Amygdala (tissue), 56 donors: ENCODE measurements at places on chromosomes 4 and X.

DNA sequence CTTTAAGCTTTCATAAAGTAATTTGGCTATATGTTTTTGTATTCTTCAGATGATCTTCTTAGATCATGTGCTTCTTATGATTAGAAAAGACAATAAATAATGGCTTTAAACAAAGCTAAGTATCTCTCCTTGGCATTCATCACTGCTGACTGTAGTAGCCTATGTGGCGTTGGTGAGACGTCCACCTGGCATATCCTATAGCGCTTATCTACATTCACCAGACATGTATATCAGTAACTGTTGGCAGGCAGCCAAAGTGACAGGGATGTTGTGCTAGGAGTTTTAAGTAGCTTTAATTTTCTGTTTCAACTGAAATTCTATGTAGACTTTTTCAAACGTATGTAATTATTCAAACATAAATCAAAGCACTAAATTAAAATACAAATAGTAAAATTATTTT, 276.4 kb downstream of the IL15 start:
- no peak for DNase-seq

- DNase-seq, result no peak
These were observed 38.2 kb downstream of the FAM114A1 start for GRCh38 chr4:38905652-38906385.

DNA sequence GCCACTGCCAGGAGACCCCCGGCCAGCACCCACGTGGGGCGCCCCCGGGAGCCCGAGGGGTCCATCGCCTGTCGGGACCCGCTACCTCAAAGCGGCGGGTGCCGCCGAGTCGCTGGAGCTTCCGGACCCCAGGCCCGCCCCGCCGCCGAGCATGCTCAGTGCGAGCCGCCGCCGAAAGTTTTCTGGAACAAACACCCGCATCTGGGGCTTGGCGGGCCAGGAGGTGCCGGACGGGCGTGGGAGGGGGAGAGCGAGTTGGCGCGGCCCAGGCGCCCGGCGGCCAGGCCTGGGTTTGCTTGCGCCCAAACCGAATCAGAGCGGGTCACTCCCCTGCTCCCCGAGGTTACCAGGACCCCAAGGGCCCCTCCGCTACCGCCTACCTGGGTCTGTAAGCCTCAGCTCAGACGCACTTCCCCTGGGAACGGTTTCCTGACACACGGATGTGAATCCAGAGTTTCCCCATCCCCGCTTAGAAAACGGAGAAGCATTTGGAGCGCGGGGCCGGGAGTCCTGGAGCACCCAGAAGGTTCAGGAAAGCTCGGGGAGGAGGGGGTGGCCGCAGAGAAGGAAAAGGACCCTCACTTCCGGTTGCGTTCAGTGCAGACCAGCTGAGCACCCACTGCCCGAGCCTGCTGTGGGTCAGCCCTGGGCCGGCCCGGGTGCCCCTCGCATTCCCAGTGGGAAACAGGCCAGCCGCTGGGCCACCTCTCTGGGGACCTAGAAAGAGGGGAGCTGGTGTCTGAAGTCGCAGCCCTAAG, at the start of gene EVC2:
Gene EVC2, minus strand, starts transcription at position 111 of the 758 bp plus-strand sequence. Its CDS starts 46 bp downstream, at position 65.
- no peak for DNase-seq

DNA sequence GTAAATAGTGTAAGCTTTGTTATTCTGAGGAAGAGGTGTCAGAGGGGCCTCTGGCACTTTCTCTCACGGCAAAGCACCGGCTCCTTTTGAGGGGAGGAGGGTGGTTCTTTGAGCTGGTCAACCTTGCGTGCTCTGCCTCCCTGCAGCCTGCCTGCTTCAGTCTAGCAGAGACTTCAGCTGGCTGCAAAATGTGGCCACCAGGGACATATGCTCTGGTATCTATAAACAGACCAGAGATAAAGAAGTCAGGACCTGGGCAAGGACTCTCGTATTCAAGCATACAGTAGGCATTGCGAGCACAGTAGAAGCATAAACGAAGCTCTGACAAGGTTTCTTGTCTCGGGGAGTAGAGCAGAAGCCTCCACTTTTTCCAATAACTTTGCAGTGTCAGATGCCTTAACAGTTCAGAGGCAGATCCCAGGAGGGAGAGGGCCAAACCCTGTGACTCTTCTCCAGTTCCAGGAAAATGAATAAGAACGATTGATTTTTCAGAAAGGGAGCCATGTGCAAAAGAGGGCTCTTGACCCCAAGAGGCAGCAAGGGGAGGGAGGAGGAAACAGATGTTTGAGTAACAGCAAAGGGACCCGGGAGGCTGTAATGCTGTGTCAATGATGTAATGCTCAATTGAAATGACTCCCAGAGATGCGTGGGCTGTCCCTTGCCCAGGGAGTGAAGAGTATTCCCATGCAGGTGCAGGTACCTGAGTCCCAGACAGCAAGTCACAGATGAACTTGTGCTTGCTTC, 57.9 kb upstream of the TEX13D start:
- DNase-seq, result no peak

- no peak for DNase-seq
These were observed 1.0 kb downstream of the LAMP2 start for GRCh38 chrX:120468071-120468470.

DNA sequence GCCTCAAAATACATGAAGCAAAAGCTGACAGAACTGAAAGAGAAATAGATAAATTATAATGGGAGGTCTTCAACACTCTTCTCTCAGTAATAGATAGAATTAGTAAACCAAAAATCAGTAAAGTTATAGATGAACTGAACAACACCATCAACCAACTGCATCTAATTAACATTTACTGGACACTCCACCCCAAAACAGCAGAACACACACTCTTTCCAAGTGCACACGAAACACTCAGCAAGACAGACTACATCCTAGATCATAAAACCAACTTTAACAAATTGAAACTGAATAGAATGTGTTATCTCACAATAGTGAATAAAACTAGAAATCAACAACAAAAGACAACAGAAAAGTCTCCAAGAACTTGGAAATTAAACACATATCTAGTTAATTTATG, 25.1 kb upstream of the TCEAL4 start:
- DNase-seq, result no peak

DNA sequence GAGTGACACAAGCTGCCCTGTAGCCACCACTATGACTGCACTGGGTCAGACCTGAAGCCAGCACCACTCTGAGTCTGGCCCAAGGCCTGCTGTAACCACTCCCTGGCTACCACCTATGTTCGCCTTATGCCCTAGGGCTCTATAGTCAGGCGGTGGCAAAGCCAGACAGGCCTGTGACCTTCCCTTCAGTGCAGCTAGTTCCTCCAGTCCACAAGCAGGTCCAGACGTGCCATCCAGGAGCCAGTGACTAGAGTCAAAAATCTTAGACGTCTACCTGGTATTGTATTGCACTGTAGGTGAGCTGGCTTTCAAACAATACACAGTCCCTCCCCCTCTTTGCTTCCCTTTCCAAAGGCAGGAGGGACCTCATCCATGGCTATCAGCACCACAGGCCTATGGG, 54.0 kb upstream of the RNF128 start:
- DNase-seq, result no peak

GRCh38 chr4:4613641-4614286, 71.9 kb upstream of the STX18 start:
- no peak for DNase-seq

GRCh38 chr4:154707877-154708276, 35.9 kb upstream of the LRAT start:
- no peak for DNase-seq

DNA sequence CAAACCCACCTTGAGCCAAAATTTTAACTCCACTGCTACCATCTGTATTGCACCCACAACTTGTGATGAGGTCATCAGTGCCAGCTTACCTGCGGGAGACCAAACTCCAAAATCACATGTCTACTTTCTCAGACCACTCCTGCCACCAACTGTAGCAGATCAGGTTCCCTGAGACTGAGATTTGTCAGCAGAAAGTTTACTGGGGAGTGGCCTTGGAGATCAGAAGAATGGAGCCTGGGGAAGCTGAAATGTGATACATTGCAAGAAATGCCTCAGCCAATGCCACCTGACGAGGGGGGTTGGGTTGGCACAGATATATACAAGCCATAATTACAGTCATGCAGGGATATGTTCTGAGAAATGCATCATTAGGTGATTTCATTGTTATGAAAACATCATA, 19.1 kb downstream of the HAUS3 start:
- DNase-seq, result no peak

GRCh38 chr4:8725071-8725841, 132.7 kb downstream of the CPZ start:
- no peak for DNase-seq

GRCh38 chrX:67351411-67351810, 192.4 kb upstream of the AR start:
- no peak for DNase-seq

DNA sequence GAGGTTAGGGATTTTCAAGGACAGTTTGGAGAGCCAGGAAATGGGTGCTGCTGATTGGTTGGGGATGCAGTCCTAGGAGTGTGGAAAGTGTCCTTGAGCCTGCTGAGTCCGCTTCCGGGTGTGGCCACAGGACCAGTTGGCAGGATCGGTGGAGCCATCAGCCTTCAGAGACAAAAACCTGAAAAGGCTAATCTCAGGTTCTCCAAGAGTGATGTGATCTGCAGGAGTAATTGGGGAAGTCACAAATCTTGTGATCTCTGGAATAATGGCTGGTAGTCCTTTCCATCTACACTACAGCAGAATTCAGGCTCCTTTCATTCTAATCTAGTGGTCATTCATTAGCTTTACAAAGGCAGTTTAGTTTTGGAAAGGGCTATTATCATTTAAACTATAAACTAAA, 55.9 kb upstream of the BMP2K start:
- no peak for DNase-seq

- DNase-seq, result no peak
These were observed 793 bp upstream of the DCUN1D4 start for GRCh38 chr4:51842167-51842553.

GRCh38 chrX:71622576-71623450, 4.5 kb upstream of the CXCR3 start:
- DNase-seq, result no peak

GRCh38 chr4:1458581-1458980, 52.3 kb upstream of the NKX1-1 start:
- DNase-seq, result no peak

DNA sequence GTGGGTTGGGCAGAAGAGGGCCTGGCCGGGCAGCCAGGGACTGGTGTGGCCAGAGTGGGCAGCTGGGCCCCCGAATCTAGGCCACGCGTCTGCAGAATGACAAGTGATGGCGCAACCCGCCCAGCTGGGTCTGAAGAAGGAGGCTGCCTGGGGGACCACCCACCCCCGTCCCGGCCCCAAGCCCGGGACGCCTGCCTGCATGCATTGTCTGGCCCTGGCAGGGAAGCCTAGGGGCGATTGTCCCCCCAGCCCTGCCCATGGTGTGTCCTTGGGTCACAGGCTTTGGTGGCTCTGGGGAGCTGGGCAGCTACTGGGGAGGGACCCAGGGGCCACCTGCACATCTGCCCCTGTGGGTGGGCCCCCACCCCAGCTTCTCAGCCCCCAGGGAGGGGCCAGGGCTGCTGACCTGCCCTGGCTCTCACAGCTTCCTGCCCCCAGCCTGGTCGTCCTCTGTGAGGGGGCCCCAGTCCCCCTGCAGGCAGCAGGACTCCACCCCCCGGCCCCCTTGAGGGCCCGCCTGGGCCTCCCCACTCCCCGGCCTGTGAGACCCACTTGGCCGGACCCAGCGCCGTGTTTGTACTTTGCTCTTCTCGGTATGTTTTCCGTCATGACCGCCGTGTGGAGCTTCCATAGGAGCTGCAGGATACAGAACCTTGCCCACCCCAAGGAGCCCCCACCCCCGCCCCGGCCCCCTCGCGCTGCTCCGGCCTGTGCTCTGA, 4.9 kb downstream of the FGFR3 start:
- DNase-seq, result no peak

GRCh38 chr4:113292371-113293042, 243.1 kb downstream of the ANK2 start:
- DNase-seq, result peak; percentile 53

DNA sequence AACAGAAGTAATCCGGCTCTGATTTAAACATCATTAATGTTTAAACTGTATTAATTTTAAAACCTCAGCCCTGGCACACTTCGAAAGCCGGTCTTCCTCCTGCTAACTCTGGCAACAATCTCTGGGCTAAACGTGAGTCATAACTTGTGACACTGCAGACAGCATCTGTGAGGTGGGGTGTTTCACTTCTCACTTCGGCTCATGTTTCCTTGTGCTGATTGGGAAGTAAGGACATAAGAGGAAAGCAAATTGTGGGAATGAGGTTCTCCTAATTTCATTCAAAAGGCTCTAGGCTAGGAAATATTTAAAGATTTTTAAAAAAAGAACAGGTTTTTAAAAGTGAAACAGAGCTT, 139.9 kb upstream of the USP9X start:
- no peak for DNase-seq

GRCh38 chrX:132953354-132953753, 5.1 kb downstream of the HS6ST2 start:
- DNase-seq, result peak; percentile 1

GRCh38 chr4:155950461-155950860, 3.2 kb downstream of the CTSO start:
- DNase-seq, result no peak

DNA sequence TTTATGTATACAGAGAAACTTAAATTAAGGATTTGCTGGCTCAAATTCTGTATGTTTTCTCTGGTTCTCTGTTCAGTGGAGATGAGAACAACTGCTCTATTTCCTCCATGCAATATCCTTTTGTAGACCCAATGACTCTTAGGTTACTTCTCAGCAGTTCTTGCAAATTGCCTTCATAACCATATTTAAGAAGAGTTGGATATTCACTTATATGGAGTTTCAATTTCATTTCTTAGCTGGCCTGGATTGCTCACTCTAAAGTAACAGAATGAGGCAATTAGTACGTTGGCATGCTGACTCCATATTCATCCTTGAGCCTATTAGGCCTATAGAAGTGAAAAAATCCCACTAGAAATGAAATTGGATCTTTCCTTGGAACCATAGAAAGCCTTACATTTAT, 93.6 kb downstream of the DOCK11 start:
- DNase-seq, result no peak
